ENCODE measurements at places on chromosomes 2 and 18.

- ATAC-seq: no peak
Measured at GRCh38 chr2:223989206-223989855, 32.1 kb downstream of the MRPL44 start.

- ATAC-seq: no peak
Measured at GRCh38 chr2:163698857-163699256, 37.0 kb downstream of the FIGN start.

DNA sequence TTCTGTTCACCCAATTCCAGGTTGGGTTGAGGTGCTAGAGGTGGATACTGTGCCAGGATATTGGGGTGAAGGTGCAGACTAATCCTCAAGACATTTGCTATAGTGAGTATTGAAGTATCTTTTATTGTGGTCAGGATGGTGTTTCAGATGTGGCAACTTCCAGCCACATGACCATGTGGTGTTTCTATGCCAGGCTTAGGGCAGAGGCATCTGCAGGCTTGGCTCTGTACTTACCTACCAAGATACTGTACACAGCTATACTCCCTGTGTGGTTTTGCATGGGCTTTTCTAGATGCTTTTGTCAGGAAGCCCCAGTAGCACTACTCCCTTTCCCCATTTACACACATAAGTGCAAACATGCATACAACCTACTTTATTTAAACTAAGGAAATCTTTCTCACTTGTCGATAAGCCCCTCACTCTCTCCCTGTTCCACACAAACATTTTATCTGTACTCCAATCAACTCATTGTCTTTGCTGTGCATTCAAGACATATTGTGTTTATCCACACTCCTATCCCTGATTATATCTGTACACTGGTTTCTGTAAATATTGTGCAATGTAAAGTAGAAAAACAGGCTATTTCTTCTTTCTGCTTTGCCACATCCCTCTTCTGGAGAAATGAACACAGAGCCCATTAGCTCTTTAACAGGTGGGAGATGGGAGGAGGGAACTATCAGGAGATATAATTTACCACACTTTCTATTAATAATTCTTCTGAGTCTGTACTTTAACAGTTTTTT lies 12.3 kb downstream of the ARL6IP6 start:
- peak; percentile 76 for ATAC-seq

DNA sequence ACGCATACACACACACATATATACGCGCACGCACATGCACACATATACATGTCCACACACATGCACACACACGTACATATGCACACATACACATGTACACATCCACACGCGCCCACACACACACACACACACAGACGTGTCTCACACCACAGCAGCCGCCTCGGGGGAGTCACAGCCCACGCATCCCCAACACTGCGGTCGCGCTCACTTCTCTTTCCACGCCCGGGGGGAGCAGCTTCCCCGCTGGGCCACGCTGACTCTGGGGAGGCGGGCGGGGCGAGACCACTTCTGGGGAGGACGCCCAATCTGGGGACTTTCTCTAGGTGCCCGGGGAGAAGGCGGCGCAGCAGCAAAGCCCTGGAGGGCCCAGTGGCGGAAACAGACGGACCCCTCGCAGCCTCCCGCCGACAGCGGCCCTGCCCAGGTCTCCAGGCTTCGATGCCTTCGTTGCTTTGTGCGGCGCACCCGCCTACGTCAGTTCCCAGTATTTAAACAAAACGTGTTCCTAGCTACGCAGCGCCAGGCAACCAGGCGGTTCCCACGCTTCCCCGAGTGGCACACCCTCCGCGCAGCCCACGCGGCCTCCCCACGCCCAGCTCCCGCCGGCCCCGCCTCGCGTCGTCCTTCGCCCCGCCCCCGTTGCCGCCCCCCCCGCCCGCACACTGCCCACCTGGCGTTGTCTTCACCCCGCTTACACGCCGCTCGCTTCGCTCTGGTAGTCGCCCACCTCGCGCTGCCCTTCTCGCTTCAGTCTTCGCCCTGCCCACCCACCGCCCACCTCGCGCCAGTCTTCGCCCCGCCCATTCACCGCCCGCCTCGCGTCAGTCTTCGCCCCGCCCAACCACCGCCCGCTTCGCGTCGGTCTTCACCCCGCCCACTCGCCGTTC lies 810 bp upstream of the RBFA start:
- ATAC-seq: peak; percentile 56

GRCh38 chr2:14712111-14712510 lies 79.6 kb downstream of the LRATD1 start:
- no peak for ATAC-seq
